ENCODE measurements at places on chromosomes 5 and 9. TPM values are rescaled to one million over a fixed set of nuclear protein-coding genes. Genes with fewer than 3 reads are reported as not detected.

Gene RGS14
- 2.4 TPM for total RNA-seq

GRCh38 chr5:141692919-141693725 is 11.1 kb upstream of the ARAP3 start:
- DNase-seq, result no peak

GRCh38 chr9:105007143-105007542 is 79.2 kb upstream of the ABCA1 start:
- DNase-seq, result no peak

Gene PCDHGA7
- total RNA-seq, result 7.4 TPM

DNA sequence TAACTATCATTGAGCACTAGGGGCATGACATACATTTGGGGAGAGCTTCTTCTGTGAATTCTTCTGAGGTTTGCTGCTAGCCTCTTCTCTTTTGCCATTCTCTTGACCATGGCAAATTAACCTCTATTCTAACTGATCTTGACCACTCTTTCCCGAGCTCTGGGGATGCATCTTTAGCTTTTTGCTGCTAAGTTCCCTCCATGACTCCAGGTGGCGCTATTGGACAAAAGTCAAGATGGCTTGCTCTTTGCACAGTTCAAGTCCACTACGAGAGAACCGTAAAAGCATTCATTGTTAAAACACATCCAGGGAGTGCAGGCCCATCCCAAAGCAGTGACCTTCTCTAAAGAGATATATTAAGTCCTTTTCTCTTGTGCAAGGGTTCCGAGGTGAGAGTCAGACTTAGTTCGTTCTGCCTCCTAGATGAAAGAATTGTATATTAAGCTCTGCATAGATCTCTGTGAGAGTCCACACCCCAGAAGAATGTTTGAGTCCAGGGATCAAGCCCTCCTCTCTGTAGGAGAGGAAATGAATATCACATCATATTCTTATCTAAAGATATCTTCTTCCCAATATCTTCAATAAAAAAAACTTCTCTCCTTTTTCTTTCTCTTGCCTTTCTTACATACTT is 1152.9 kb upstream of the CDH6 start:
- DNase-seq, result no peak

Gene C9
- total RNA-seq, result not detected

- DNase-seq, result no peak
These were observed 11.1 kb upstream of the MLANA start for GRCh38 chr9:5879419-5880181.

Measured in heart left ventricle (tissue), 16 donors.